ENCODE measurements at places on chromosomes 1 and 21.

GRCh38 chr1:22075718-22076117 lies 23.2 kb downstream of the CDC42 start:
- no peak for DNase-seq

DNA sequence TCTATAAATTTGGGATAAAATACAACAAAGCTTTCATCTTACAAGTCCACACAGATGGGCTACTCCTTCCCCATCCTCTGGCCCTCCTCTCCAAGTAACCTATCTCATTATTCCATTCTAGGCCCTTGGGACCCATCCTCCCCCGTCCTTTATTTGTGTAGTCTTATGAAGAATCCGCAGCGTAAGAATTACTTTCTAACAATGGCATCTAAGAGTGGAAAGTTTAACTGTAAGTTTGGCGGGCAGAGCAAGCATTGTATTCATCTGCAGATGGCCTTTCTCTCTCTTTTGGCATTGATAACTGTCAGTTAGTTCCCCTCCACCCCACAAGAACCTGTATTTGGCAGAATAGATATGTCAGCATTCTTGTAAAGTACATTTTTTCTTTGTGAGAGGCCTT lies 91.9 kb upstream of the TSPAN2 start:
- no peak for DNase-seq

DNA sequence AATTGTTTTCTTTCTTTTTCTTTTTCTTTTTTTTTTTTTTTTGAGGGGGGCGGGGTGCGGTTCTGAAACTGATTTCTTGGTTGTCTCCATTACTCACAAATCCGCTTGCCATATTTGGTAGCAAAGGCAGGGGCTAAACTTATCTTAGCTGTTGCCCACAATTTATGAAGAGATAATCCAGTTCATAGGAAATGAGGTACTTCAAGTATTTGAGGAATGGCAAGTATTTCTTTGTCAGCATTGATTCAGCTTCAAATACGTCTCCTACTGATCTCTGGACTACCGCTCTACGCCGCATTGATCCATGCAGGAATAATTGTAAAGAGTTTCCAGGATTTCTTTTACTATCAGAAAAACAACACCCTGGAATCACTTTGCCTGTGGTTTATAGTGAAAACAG lies 289.2 kb upstream of the DPYD start:
- peak; percentile 13 for DNase-seq

GRCh38 chr21:45640888-45641479 lies 2.5 kb upstream of the PCBP3 start:
- peak; percentile 33 for DNase-seq
